Urothelium cell line (cell line): ENCODE measurements at places on chromosomes 2 and 18.

DNA sequence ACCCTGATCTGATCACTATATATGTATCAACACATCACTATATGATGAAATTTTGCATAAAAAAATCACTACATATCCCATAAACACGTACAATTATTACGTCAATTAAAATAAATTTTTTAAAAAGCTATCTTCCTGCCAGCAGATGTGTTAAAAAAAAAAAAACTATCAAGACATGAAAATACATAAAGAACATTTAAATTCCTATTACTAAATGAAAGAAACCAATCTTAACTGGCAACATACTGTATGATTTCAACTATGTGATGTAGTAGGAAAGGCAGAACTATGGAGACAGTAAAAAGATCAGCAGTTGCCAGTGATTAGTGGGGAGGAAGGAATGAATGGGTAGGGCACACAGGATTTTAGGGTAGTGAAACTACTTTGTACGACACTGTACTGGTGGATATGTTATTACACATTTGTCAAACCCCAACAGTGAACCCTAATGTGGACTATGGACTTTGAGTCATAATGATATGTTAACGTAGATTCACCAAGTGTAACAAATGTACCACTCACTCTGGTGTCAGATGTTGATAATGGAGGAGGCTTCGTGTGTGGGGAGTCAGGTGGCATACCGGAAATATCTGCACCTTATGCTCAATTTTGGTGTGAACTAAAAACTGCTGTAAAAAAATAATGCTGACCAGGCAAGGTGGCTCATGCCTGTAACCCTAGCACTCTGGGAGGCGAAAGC, 27.4 kb downstream of the USP34 start:
- no peak for DNase-seq

DNA sequence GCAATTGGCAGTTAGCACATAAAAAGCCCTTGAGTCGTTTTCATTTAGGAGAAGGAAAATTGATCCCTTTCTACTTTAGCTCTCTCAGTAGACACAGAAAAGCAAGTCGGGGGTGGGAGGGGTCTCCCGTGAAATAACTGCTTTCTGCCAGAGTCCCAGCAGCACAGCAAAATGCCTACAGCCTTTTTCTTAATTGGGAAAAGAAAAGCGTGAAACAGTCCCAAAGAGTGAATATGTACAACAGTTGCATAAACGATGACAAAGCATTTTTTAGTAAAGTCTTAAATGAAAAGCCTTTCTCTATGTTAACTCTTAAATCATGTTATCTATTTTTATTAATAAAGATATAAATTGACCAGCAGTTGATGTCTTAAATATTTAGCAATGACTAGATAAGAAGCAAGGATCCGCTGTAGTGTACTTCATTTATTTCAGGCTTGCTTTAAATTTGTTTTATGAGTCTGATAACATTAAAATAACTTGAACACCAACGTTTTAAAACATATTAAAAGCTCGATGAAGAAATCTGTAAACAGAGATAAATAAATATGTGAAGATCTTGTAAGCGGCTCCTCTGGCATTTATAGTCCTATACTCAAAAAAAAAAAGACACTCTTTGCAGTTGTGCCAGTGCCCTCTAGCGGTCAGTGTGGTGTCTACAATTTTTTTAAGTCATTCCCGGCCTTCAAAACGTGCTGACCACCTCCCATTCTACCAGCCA, 42.3 kb upstream of the ATIC start:
- peak; percentile 60 for DNase-seq

DNA sequence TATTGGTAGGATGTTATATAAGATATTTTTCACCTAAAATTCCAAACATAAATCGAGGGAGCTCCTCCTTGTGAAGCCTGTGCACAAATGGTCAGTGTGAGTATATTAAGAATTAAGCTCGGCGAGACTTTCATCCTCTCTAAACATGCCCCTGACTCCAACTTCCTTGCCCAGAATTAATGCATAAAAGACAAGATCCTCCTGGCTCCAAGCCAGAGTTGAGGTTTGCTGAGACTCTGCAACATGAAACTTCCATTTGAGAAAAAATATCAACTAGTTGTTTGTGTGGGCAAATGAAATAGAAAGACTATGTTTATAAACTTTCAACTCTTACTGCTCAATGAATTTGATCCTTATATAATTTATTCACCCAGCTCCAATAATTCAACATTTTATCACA, 68.1 kb downstream of the CCDC178 start:
- no peak for DNase-seq

DNA sequence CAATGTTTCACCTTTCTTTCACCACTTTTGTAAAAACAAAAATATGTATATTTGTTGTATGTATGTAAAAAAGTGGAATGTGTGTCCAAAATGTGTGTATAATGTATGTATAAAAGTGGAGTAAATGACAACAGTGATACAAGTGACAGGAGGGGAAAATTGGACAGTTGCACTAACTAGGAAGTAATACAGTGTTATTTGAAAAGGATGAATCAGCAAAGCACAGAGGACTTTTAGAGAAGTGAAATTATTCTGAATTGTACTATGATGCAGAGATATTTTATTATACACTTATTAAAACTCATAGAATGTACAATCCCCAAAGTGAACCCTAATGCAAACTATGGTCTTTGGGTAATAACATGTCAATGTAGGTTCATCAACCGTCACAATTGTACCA, 331.3 kb upstream of the CNTNAP5 start:
- no peak for DNase-seq

DNA sequence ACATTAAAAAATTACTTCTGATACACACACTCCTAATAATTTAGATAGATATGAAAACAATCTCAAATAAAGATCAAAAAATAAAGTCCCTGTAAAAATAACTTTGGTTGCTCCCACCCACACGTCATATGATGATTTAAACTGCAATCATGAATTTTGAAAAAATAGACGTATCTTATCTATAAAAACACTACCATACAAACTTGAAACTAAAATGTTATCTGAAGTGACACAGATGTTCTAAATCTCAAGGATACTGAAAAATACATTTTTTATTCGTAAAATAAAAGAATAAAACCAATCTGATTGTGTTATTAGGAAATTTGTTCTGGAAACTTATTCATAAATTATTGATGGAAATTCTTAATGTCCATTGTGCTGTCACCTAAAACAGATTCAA, 8.1 kb upstream of the BOLA3 start:
- DNase-seq, result no peak

DNA sequence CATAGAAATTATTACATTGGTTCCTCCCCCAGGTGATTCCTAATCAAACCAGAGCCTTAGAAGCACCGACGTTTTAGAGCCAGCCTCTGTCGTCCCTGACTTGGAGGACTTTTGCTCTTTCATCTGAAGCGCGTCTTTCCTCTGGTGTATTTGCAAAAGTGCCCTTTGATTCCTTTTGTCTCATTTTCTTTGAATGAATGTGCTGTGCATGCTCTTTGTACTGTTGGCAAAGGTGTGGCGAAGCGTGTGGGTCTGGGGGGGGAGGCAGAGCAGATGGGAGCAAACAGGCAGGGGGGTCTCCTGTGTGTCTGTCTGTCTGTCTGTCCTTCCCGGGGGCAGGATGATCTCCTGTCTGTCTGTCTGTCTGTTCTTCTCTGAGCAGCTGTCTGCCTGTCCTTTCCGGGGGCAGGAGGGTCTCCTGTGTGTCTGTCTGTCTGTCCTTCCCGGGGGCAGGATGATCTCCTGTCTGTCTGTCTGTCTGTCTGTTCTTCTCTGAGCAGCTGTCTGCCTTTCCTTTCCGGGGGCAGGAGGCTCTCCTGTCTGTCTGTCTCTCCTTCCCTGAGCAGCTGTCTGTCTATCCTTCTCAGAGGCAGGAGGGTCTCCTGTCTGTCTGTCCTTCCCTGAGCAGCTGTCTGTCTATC, 205.5 kb upstream of the MYT1L start:
- DNase-seq, result no peak

GRCh38 chr2:147688242-147688641, 156.6 kb upstream of the ACVR2A start:
- no peak for DNase-seq

GRCh38 chr2:239991689-239992314, 33.3 kb downstream of the NDUFA10 start:
- peak; percentile 38 for DNase-seq

DNA sequence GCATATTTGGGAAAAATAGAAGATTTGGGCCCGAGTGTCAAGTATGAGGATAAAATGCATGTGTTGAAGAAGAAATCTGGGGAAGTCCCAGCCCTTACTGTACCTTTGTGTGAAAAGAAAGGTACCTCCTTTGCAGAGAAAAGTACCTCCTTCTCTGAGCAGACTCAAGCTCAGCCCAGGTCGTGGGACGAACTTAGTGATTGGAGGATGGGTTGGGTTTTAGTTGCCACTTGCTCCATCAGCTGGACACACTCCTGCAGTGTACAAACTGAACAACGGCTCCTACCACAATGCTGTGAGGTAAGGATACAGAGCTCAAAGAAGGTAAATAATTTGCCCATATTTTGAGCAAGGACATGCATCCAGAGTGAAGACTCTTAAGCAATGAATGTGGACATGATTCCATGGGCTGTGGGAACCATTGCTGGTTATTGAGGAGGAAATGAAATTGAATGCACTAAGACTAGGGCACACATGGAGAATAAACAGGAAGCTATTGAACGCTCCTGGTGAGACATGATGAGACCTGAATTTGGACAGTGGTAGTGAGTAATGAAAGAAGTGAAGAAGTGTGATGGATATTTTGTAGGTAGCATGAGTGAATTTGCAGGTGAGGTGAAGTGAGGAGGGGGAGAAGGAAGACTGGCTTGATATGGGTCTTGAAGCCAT, 49.8 kb upstream of the IL1RL1 start:
- no peak for DNase-seq

DNA sequence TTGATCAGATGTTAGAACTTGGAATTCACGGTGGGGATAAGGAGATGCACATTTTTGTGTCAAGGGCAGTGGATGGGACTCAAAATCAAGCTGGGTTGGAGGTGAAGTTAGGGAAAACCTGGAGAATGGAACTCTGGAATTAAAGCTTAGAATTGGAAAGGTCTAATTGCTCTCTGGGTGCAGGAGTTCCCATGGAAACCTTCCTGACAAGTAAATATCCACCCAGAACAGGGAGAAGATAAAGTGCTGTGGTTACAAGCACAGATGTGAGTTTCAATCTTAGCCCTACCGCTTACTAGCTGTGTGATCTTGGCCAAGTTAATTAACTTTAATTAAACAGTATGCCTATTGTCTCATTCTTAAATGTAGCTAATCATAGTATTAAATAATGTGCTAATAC, 71.3 kb upstream of the TCF7L1 start:
- no peak for DNase-seq

GRCh38 chr2:13669607-13670006, 952.9 kb downstream of the TRIB2 start:
- no peak for DNase-seq

DNA sequence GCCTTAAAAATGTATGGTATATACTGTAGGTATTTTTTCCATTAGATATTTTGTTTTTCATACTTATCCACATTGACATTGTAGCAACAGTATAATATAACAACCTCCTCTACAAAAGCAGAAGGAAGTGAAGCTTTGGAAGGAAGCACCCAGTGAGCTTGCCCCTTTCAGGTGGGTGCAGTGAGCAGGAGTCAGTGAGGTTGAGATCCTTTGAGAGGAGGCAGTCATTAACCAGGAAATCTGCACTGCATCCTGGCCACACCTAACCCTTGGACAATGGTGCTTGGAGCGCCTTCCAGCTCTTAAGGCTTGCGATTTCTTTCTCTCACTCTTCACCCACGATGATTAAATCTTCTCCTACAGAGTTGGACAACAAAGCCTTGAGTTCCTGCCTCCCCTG, 13.9 kb downstream of the IL37 start:
- no peak for DNase-seq

DNA sequence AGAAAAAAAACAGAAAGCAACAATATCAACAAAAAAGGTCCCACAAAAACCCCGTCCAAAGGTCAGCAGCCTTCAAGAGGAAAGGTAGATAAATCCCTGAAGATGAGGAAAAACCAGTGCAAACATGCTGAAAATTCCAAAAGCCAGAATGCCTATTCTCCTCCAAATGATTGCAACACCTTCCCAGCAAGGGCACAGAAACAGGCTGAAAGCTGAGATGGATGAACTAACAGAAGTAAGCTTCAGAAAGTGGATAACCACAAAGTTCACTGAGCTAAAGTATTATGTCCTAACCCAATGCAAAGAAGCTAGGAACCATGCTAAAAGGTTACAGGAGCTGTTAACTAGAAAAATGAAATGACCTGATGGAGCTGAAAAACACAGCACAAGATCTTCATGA, 226.4 kb upstream of the DSEL start:
- no peak for DNase-seq

GRCh38 chr2:36296798-36297197, 58.8 kb upstream of the CRIM1 start:
- DNase-seq, result no peak

DNA sequence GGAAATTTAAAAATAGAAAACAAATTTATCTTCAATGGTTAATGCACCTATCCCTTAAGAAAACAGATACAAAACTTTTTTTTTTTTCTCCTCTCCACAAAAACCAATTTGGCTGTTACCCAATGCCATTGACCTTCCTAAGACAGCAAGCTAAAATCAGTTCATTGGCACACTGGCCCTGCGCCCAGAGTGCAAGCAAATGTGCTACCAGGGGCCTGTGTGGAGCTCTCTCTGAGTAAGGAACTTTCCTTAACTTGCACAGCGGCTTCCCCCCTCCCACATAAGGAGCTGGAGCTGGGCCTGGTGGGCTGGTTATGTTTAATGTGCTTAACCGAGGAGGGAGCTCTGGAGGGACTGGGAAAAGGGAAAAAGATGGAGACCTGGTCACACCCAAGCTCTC, 17.6 kb upstream of the POU3F3 start:
- no peak for DNase-seq

DNA sequence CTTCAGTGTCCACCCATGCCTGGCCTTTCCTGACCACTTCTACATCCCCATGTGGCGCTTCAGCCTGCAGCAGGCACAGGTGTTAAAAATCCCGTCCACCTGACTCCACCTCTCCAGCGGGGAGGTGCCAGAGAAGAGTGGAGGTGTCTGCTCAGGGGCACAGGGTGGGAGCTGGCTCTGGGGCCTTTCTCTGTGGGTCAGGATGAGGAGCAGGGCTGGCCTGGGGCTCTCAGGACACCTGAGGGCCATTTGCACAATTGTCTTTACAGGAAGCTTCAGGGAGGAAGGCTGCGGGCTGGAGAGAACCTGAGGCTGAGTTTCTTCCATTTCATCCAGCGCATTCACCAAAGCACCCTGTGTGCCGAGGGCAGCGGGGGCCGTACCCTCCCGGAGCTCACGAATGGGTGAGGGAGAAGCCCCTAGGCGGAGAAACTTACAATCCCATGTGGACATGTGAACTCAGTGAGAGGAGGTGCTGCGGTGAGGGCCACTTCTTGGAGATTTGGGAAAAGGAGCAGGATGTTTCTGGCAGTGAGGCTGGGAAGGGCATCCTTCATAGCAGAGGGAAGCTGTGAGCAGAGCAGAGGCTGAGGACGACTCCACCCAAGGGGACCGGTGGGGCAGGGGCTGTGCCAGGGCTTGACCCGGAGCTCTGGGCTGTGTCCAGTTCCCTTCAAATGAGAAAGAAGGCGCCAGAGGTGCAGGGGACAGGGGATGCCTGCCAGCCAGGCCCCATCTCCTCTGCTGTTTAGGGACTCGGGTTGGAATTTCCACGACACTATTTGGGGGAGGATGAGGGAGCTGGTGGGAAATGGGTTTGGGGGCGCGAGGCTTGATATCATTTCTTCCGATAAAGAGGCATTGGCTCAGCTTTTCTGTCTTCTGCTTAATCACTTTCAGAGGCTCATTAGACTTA, 155.2 kb upstream of the MYCN start:
- no peak for DNase-seq
